Stimulated activated CD4-positive, alpha-beta T cell treated with anti-CD3 and anti-CD28 coated beads, TNF-alpha, amount 100 ng/mL, for 1 hour (primary cell): ENCODE measurements at places on chromosomes 16 and 17.

- no peak for DNase-seq
Observed at GRCh38 chr17:42361781-42362186, 26.5 kb downstream of the STAT3 start.

DNA sequence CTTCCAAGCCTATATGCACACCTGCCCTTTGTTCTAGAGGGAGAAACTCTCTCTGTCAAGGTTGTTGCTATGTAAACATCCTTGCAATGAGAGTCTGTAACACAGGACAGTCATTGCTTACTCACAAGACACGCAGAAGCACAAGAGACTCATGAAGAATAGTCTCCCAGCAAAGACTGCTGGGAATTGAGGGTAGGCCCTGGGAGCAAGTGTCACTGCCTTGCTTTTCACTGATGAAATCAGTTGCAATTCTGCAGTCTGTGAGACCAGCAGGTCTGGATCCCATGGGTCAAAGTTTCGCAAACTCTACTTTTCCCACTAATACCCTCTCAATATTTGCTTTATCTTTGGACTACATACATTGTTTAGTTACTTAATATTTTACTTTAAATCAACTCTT lies 177.4 kb downstream of the FTO start:
- no peak for DNase-seq

DNA sequence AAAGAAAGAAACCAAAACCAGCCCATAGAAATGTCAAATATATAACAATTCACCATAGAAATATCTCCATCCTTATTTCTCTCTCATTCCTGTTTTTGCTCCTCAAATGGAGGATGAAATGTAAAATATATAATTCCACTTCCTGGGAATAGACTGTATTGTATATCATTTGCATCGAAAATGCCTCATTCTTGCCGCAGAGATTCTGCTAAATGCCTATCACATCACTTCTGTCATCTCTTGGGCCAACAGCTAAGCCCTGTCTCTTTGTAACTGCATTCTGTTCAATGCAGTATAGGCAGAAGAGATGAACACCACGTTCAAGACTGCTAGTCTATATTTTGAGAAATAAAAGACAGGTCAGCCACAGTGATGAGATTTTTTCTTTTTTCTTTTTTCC lies 956.3 kb upstream of the SOX9 start:
- DNase-seq: no peak

GRCh38 chr17:72423718-72424117 lies 302.9 kb downstream of the SOX9 start:
- DNase-seq: no peak

DNA sequence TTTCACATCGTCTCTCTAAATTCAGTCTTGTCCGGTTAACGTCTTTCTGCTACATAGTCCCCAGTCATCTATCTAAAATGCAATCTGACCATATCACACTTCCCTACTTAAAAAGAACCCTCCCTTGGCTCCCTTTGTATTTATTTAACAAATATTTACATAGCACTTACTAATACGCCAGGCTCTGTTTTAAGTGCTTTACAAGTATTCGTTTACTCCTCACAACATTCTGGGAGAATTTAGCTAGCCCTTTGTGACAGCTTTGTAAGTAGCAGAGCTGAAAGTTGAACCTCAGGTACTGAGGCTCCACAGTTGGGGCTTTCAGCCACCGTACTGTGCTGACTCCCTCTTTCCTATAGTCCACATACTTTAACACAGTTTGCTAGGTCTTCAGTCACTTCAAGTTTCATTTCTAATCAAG lies 9.2 kb downstream of the PAFAH1B1 start:
- DNase-seq: no peak

DNA sequence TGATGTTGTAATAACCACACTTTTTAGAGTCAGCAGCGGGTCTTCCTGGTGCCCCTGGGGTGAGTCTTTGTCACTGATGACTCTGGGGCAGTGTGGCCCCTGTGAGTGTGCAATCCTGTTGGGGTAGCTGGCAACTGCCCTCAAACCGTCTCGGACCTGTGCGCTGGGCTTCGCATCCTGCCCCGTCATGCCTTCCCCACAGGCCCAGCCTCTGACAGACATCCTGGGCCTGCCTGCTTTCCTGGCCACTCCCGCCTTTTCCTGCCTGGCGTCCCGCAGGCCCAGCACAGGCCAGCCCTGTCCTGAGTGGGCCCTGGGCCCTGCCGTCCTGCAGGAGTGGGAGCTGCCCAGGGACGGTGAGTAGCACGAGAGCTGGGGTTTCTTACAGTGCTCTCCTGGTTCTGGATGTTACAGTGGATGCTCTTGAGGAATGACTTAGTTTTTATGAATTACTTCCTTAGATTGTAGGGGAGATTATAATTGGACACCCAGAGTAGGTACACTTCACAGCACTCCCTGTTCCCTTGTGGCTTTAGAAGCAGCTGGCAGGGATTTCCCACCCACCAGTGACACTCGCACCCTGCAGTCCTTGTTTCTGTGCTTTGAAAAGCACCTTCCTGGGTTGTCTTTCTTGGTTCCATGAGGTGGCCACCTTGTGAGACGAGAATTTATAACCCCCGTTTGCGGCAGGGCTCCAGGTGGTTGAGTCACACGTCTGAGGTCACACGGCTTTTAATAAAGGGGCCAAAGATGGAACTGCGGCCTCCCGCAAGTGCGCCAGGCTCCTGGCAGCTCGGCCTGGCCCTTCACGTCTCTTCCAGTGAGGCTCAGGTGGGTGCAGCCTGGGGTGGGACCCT lies 50.0 kb upstream of the CAPN15 start:
- DNase-seq: no peak

GRCh38 chr17:57606111-57606875 lies 138.8 kb downstream of the CCDC182 start:
- DNase-seq: no peak

- DNase-seq: no peak
Observed at GRCh38 chr16:81657781-81658180, 121.3 kb upstream of the PLCG2 start.

DNA sequence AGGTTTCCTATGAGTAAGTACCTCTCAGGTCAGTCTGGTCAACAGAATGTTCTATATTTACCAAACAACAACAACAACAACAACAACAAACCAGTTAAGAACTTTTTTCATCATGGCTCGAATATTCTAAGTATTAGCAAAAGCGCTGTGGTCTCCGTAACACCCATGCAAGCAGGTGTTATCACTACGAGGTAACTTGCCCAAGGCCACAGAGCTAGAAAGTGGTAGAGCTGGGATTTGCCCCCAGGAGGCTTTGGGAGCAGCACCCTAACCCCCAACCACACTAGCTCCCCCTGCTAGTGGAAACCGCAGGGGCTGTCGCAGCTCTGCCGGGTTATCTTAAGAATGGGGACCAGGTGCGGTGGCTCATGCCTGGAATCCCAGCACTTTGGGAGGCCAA lies 23.9 kb upstream of the C16orf74 start:
- no peak for DNase-seq

DNA sequence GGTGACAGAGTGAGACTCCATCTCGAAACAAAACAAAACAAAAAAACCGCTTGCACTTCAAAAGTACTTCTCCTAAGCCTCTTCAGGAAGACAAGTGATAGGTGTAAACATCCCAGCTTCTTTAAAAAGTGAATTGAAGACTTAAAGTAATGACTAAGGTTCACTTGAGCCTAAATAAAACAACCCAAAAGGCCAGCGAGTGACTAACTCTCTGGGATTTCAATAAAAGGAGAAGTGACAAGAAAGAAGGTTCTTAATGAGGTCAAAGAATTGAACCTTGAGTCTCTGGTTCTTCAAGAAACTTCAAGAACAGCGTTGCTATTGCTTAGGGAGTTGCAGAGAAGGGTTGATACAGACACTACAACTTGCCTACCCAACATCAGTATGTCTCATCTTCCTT lies 42.2 kb downstream of the STX8 start:
- DNase-seq: no peak

DNA sequence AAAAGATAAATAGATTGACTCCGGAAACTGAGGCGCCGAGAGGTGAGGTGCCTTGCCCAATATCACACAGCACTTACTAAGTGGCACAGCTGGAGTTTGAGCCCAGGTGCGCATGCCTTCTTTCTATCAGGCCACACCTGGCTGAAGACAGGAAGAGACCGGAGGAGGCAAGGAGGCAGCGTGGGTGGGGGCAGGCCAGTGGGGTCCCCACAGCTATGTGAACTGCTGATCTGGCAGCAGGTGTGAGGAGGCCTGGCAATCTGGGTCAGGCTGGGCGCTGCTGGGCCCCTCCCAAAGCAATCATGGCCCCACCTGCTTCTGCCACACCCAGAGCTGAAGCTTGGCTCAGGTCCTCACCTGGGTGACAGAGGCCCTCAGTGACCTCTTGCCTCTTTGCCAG lies 1.9 kb upstream of the GDPD3 start:
- DNase-seq: no peak

DNA sequence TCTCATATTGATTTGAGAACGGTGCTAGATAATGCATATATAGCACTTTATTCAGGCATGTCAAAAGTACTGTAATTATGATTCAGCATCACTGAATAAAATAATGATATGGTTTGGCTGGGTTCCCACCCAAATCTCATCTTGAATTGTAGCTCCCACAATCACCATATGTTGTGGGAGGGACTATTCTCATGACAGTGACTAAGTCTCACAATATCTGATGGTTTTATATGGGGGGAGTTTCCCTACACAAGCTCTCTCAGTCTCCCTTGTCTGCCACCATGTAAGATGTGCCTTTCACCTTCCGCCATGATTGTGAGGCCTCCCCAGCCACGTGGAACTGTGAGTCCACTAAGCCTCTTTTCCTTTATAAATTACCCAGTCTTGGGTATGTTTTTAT lies 25.6 kb upstream of the LONP2 start:
- no peak for DNase-seq

DNA sequence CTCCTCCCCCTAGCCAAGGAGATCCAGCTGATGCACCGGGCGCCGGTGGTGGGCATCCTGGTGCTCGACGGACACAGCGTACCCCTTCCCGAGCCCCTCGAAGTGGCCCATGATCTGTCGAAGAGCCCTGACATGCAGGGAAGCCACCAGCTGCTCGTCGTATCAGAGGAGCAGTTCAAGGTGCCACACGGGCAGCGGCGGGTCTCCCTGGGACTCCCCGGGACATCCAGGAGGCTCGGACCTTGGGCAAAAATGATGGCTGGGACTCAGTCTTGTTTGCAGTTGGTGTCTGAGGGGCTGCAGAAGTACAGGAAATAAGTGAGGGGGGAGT lies 15.8 kb upstream of the MYO15B start:
- no peak for DNase-seq

- no peak for DNase-seq
Observed at GRCh38 chr17:80564545-80564944, 19.9 kb downstream of the RPTOR start.

- no peak for DNase-seq
Observed at GRCh38 chr17:12673788-12674187, 8.1 kb downstream of the MYOCD start.

DNA sequence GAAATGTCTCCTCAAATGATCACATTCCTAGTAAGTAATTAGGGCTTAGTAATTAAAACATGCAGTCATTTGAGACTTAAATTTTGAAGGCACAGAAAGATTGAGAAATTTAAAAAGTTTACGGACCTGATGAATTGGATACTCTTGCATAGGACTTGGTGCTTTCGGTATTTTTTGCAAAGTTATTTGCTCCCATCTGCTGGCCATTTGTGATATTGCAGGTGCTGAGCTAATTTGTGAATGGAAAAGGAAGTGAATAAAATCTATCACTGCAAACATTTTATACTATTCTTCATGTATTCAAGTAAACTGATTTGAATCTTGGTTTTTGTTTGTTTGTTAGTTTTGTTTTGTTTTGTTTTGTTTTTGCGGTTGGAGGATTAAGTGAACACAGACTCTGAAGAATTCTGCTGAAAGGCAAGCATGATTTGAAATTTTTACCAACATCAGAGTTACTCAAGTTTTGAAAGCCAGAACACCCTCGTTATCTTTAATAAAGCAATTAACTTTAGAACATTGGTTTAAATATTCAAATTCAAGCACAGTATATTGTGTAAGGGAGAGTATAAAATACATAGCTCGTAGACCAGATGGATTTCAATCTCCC lies 689.5 kb upstream of the RBFOX1 start:
- no peak for DNase-seq

GRCh38 chr17:31224366-31224765 lies 72.7 kb downstream of the OMG start:
- DNase-seq: no peak

DNA sequence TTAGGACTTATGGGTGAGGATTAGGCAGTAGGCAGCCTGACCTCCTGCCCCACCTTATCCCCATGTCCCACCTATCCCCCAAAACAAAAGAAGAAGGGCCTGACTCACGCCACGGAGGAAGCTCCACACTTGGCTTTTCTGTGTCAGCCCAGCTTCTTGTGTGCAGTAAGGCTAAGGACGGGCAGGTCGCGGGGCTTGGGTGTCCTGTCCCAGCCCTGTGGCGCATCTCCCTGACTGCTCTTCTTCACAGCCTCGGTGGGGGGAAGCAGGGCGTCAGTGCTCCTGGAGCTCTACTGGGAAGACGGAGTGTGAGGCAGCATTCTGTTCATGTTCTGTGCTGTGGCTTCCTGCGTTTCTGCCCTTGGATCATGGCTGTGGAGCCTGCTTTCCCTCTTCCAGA lies 34.6 kb upstream of the ALDH3A2 start:
- DNase-seq: no peak

- no peak for DNase-seq
Observed at GRCh38 chr16:794091-794822, 5.8 kb downstream of the CHTF18 start.

- DNase-seq: no peak
Observed at GRCh38 chr17:22265807-22266206, 573.5 kb downstream of the KCNJ18 start.

- no peak for DNase-seq
Observed at GRCh38 chr16:85294810-85295508, 182.7 kb upstream of the CIBAR2 start.

DNA sequence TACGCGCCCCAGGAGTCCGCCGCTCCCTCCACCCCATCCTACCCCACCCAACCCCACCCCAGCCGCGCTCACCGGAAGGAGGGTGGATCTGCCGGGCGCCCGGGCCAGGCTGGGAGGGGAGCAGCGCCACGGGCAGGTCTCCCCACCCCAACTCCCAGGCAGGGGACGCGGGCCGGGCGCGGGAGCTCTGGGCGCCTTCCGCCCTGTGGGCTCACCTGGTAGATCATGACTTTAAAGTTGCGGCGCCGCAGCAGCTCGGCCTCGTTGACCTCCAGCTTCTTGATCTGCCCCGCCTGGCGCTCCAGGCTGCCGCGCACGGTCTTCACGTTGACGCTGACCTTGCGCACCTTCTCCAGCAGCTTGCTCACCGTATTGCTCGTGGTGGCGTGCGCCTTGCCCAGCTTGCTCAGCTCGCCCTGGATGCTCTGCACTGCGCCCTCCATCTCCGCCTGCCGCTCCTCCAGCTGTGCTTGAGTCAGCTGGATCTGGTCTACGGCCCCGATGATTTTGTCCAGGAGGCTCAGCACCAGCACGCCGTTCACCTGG lies 571 bp downstream of the CAVIN1 start:
- DNase-seq: no peak

GRCh38 chr16:22684574-22685458 lies 129.1 kb upstream of the HS3ST2 start:
- no peak for DNase-seq

- DNase-seq: no peak
Observed at GRCh38 chr17:79695293-79695790, 35.4 kb upstream of the ENPP7 start.

GRCh38 chr17:5711344-5711743 lies 127.0 kb upstream of the NLRP1 start:
- no peak for DNase-seq
